Caki2 (cell line): ENCODE measurements at places on chromosomes 6 and 20.
A peak's percentile ranks its signal among the peaks of the same experiment; 100 is the strongest.

- no peak for DNase-seq
Measured at GRCh38 chr6:122717350-122717749, 62.2 kb upstream of the FABP7 start.

DNA sequence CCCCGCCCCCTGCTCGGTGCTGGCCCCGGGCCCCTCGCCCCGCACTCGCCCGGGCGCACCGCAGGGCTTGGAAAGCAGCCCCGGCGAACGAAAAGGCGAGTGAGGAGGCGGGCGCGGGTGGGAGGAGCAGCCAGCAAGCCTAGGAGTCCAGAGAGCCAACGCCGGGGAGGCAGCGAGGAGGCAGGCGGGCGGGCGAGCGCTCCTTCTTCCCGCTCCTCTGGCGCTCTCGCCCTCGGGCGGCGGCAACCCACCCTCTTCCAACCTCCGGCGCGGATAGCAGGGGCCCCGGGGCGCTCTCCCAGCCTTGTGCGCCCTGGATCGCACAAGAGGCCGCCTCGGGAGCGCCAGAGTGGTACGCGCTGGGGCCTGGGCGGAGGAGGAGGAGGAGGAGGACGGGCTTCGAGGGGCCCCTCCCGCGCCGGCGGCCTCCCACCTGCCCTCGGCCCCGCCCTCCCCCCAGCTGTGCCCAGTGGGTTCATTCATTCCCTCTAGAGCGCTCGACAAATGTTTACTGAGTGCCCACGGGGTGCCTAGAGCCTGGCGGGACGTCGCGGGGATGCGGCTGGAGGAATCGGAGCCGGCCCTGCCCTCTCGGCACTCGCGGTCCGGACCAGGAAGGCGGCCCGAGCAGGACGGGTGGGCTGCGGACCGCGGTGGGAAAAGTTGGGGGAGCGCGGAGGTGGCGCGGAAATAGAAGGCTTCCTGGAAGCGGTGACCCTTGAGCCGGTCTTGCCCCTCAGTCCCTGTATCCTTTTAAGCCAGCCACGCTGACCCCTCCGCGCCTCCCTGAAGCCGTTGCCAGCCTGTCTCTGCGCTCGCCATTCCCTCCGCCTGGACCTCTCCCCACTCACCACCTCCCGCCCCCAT lies at the start of gene BMP7:
BMP7 (minus strand) TSS at position 351 of the 867 bp plus-strand sequence. CDS start 519 bp downstream, outside the sequence.
- peak; percentile 36 for DNase-seq

- DNase-seq: no peak
Measured at GRCh38 chr6:150634964-150635292, 35.2 kb downstream of the PLEKHG1 start.

DNA sequence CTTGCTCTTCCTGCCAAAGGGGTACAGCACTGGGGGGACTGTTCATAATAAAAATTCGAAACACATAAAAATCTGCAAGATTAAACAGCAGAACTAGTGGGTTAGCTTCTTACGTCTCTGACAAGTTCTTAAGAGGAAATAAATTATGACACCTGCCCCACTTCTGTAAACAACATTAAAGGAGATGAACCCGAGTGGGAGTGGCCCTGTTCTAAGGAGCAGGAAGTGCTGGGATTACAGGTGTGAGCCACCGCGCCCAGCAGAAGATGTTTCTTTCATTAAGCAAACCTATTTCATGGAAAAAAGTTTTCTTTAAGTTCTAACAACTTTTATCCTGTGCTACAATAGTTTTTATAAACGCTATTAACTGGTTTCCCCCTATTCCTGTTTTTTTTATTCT lies 24.6 kb downstream of the USP45 start:
- no peak for DNase-seq
